Activated gamma-delta T cell (primary cell): ENCODE measurements at places on chromosomes 5 and 9.

DNA sequence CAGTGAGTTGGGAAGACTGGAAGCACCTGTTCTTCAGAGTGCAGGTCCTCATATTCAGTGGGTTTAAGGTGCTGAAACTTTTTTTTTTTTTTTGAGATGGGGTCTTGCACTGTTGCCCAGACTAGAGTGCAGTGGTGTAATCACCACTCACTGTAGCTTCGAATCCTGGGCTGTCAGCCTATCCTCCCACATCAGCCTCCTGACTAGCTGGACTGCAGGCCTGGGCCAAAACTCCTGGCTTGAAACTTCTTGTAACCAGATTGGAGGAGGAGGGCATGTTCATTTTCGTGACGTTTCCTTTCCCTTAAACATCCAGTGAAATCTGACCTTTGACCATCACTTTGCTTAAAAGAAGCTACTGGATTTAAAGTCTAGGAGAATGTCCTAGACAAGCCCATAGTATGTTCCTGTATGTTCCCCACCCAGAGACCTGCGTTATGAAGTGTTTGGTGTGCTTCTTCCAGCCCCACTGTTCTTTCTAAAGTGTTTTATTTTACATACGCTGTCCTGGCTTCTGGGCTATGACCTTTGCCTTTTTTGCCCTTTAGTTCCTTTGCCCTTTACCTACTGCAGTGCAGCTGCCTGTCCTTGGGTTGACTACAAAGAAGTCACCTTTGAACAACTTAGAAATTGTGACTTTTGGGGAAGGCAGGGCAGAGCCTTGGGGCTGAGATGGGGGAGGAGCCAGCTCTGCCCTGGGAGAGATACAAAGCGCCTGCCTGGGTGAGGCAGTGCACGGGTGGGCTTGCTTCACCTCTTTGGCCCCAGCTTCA is 18.4 kb downstream of the TENT4A start:
- DNase-seq = no peak

GRCh38 chr5:134649163-134649835 is 714 bp downstream of the SEC24A start:
- DNase-seq = peak; percentile 24

GRCh38 chr5:88607492-88607891 is 275.5 kb downstream of the MEF2C start:
- DNase-seq = no peak

DNA sequence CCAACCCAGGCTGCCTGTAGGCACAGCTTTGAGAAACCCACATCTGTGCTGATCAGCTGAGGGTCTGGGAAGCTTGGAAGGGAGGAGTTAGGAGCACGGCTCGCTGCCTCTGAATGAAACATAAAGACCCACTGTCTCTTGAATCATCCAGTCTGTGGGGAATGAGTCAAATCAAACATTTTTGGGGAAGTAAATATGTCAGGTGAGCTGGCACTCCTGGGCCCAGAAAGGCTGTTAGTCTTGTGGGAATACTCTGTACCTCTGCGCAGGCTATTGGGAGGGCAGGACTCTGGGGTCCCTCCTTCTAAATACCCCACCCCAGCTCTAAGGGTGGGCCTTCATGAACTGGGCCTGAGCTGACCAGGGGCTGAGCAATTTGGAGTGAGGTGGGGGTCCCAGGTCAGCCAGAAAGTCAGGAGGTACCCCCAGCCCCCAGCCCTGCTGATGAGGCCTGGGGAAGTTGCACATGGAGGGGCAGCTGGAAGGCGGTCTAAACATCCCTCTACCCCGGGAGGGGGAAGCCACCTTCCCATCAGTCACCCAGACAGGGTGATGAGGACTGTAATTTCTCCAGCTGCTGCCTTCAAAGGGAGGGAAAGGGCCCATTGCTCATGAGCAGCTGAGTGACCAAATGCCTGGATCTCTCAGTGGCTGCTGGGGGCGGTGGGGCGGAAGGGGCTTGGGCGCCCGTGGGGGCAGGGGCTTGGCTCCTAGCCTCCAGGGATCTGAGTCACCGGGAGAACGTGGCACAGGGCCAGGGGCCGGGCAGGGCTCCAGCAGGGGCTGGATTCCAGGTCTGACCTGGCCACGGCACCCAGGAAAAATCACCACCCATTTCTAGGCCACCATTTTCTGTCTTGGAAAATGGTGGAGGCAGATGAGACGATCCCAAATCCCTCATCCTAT is 10.8 kb downstream of the FIBCD1 start:
- DNase-seq = no peak

- no peak for DNase-seq
Observed at GRCh38 chr9:3507395-3508077, 18.3 kb downstream of the RFX3 start.

DNA sequence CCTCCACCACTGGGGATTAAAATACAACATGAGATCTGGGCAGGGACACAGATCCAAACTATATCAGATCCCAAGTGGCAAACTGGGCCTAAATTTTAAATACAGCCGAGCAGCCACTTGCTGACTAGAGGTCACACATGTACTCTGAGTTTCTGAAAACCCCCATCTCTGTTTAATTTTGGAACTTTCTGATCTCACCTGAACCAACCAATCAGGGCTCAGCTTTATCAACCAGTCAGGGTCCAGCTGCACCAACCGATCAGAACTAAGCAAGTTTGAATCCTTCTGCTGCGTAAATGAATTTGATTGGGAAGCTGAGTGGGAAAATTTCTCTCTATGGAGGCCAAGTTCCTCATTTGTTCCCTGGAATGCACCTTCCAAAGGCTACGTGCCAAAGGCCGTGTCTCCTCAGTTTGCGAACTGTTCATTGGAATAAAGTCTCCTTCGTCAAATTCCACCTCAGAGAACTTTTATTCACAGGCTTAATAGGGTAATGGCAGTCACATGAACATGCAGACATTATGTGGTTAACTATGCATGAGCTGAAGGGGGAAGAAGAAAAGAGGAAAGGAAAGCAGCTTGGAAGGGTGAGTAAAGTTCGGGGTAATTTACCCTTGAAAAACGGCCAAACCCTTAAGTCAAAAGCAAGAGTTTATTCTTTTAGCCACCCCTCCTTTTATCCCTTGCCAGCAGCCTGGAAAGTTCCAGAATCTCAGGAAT is 3.7 kb downstream of the CD180 start:
- no peak for DNase-seq

DNA sequence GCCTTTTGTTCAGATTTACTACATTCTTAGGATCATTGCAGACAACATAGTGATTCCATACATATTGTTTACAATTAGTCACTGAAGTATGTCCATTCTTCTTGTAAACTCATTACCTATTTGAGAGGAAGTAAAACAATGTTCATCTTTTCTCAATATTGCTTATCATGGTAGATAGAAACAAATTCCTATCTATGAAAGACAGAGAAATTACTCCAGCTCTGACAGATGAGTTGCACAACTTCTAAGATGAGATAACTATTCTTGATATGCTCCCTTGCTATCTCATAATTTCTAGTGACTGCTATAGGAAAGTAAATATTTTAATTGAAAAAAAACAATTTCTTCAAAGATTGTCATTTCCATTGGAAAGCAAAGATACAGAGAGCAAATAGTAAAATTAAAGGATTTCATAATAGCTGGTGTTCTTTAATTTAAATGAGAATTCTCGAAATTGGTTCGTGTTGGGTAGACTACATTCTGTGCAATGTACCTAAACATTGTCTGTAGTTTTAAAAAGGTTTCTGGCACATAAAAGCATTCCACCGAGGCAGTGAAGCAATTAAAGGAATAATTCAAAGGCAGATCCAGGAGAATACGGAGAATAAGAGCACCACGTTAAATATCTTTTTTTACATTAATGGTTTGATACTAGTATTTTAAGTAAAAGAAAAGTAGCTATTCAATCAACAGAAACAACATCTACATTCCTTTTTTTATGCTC is 1029.1 kb upstream of the ACO1 start:
- no peak for DNase-seq

DNA sequence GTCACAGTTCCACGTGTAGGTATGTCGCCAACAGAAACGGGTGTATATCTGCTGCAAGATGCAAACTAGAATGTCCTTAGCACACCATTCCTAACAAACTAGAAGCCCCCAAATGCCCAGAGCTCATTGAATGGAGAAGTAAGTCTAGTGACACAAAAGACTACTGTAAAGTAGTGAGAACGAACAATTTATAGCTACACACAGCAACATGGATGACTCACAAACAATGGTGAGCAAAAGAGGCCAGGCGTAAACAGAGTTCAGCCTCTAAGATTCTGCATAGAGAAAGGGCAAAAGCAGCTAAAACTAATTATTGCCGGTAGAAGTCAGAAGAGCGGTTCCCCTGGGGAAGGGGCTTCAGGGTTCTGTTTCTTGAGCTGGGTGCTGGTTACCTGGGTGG is 74.7 kb downstream of the AMBP start:
- no peak for DNase-seq

DNA sequence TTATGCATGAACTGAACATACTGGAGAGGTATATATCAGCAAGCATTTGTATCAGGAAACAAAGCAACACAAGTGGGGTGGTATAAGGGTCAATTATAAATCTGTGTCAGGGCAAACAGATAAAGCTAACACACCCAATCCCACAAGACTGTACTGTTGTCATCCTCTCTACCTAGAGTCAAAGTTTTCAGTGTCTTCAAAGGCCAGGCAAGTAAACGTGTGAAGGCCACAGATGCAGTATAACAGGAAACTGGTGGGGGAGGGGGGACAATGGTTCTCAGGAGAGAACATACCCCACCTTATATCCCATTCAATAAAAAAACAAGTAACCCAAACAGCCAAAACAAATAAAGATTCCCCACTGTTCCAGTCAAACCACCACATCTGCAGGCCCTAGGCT is 22.1 kb downstream of the ELP1 start:
- DNase-seq = no peak

GRCh38 chr5:151151793-151152192 is 5.8 kb downstream of the ANXA6 start:
- DNase-seq = no peak

- no peak for DNase-seq
Observed at GRCh38 chr9:94222870-94223269, 36.2 kb upstream of the ZNF169 start.

DNA sequence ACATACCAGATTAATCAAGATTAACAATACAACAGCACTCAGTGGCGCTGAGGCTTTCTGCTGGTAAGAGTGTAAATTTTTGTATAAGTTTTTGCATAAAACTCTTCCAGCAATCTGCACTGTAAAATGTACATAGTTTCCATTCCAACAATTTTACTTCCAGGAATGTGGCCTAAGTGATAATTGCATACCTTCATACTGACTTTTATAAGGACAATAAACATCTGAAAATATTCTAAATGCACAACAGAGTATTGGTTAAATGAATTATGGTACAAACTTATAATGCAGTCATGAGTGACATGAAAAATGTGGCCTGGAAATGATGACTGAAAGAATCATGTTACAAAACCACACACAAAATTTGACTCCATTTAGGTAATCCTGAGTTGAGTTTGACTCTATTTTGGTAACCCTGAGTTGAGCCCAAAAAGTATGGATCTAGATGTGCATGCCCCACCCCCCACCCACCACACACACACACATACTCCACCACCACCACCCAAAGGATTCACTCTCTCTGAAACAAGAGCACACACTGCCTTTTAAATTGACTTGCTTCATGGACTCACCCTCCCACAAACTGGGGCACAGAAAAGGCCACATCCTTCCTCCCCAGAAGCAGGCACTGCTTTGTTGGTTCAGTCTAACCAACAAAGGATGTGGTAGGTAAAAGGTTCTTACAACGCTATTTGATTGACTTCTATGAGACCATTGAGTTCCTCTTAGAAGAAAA is 137.6 kb downstream of the SUSD1 start:
- no peak for DNase-seq

DNA sequence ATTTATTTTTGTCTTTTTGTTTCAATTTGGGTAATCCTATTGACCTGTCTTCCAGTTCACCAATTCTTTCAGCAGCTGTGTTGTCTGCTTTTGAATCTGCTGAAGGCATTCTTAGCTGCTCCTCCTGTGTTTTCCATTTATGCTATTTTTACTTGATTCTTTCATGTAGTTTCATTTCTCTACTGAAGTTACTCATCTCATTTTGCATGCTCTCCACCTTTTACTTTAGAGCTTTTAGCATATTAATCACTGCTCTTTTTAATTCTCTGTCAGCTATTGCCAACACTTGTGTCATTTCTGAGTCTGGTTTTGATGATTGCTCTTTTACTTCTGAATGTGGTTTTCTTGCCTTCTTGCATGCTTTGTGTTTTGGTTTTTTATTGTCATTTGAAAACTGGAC is 496.0 kb upstream of the CLINT1 start:
- DNase-seq = no peak

- no peak for DNase-seq
Observed at GRCh38 chr9:79263628-79264027, 308.1 kb upstream of the TLE4 start.

- no peak for DNase-seq
Observed at GRCh38 chr5:174816858-174817257, 92.5 kb downstream of the MSX2 start.

DNA sequence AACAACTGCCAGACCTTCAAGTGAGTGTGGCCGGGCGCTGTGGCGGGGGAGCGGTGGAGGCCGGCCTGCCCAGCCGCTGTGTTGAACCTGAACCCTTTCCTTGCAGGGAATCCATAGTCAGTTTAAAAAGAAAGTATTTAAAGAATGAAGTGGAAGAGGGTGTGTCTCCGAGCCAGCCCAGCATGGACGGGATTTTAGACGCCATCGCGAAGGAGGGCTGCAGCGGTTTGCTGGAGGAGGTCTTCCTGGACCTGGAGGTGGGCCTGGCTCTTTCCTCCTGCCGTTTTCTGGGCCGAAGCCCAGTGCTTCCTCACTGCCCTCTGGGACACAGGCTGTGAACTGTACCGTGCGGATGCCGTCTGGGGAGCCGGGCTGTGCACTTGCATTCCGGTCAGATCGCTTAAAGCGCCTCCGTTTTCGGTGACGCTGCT is 19.1 kb downstream of the EXOC3 start:
- DNase-seq = no peak

DNA sequence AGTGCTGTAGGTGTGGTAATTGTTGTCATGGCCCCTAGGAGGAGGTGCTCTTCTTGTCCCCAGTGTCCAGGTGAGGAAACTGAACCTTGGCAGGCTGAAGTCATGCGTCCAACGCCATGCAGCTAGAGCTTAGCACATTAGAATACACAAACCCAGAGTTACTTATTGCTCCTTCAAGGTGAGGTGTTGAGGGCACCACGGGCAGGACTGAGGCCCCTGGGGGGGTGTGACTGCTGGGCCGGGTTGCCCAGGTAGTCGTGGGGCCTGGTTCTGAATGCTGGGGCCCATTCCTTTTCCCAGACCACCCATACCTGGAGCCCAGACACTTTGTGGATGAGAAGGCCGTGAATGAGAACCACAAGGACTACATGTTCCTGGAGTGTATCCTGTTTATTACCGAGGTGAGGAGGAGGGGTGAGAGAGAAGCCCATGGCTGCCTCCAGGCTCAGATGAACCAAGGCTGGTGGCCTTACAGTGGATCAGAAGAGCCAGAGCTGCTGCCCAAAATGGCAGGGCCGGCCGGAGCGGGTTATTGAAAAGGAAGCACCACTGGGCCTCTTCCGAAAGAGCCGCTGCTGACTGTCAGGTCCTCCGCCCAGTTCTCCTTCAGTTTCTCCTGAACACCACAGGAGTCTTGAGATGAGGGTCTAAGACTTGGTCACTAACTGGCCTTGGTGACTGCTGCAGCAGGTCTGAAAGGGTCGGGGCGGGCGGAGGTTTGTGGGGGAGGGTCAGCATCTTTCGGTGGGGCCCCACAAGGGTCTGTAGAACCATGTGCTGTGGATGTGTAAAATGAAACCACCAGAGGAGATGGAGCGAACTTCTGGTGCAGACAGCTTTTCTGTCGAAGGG is 26.3 kb downstream of the PTPA start:
- DNase-seq = no peak
